ENCODE measurements at places on chromosomes 2 and 18. TPM values are rescaled to one million over a fixed set of nuclear protein-coding genes. Genes with fewer than 3 reads are reported as not detected.

DNA sequence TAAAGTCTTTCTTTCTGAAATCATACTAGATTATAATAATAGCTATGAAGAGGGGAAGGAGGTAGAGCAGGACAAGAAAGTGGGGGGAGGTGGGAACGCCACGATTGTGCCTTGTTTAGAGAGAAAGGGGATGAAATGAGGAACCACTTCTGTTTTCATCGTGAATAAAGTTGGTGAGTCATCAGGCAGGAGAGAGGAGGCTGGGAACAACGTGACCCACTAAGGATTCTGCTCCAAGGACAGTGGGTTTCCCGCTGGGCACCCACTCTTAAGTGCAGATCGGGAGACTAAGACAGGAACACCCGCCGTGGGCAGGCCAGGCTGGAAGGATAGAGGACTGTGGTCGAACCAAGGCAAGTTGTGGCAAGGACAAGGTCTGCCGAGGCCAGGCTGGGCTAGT lies 158.2 kb downstream of the L3MBTL4 start:
- no peak for DNase-seq

GRCh38 chr2:217662984-217663602 lies 339.7 kb downstream of the TNS1 start:
- DNase-seq, result peak; percentile 43

GRCh38 chr2:172415157-172415864 lies 12.1 kb upstream of the ITGA6 start:
- no peak for DNase-seq

SERPINB7 gene
- 71.9 TPM for total RNA-seq

GRCh38 chr18:34710934-34711333 lies 836 bp downstream of the DTNA start:
- DNase-seq, result no peak

GRCh38 chr18:41938445-41938844 lies 16.6 kb upstream of the PIK3C3 start:
- DNase-seq, result peak; percentile 21

DNA sequence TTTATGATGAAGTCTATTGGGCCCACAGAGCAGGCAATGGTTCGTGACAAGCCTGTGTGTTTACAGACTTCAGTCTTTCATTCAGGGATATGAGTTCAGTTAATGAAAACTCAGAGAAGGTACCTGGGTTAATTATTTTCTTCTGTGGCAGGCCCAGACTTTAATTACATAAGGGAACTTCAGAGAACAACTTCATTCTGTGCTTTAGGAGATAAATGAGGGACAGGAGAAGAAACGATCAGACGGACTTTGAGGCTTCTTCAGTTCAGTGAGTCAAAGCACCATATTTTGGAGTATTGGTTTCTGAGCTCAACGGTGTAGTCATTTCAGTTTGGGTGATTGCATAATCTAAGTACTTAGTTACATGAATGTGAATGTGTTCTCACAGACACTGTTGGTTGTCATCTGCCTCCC lies 203.0 kb upstream of the KCNJ3 start:
- DNase-seq, result no peak

DNA sequence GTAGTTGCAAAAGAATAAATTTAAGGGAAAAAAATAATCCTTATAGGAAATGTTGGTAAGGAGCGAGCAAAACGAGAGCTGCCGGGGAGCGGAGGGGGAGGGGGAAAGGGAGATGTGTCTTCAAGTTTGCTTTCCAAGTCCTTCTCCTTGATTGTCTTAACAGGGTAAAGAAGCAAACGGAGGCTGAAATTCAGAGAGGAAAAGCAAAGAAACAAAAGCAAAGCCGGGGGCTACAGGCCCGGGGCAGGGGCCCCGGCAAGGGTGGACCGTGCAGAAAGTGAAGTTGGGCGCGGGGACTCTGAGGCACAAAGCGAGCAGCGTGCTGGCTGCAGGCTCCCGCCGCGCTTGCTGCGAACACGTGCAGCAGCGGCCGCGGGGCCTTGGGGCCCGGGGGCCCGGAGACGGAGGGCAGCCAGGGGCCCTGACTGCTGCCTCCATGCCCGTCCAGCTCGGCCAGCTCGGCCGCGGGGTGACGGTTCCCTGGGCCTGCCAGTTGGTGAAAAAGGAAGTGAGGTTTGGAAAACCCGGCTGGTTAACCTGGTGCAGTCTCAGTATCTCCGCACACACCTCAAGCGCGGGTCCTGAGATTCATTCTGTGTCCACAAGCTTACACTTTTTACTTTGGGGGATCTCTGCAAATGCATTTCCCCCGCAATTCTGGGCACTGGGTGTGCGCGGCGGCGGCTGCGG lies 4.1 kb downstream of the BCL11A start:
- DNase-seq, result peak; percentile 38

HOXD3 gene
- 3.0 TPM for total RNA-seq

GRCh38 chr18:77949355-77949973 lies 699.8 kb downstream of the GALR1 start:
- DNase-seq, result no peak

GRCh38 chr18:45014047-45014501 lies 333.4 kb downstream of the SETBP1 start:
- peak; percentile 45 for DNase-seq

DYNAP gene
- total RNA-seq, result not detected

DNA sequence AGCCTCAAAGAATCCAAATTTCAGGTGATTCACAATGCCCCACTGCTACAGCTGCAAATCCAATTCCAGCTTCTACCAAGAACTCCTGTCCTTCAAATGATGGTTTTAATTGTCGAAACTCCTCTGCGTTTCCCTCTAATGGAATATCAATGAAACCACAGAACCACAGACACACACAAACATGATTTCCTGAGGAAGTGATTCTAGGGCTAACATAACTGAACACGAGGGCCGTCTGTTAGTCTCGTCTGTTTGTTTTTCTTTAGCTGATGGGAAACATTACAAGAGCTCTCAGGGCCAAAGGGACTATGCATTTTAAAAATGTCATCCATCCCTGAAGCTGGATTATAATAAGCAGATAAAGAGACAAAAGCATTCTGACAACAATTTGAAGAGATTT lies 59.4 kb downstream of the RNF152 start:
- no peak for DNase-seq

GRCh38 chr18:7567474-7568425 lies 634 bp downstream of the PTPRM start:
- DNase-seq, result peak; percentile 51

MROH2A gene
- not detected for total RNA-seq

DNA sequence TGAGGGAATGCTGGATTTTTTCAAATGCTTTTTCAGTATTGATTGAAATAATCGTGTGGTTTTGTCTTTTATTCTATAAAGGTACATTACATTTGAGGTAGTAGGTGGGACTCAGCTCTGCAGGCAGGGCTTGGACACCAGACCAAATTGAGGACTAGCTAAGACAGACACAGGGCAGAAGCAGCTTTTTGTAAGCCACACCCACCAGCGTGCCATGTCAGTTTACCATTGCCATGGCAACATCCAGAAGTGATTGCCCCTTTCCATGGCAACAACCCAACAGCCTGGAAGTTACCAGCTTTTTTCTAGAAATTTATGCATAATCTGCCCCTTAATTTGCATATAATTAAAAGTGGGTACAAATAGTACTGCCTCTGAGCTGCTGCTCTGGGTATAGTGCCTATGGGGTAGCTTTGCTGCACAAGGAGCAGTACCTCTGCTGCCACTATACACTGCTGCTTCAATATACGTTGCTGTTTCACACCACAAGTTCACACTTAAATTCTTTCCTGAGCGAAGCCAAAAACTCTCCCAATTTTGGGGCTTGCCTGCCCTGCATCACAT lies 23.6 kb upstream of the VWA3B start:
- DNase-seq, result no peak

- no peak for DNase-seq
Measured at GRCh38 chr2:63849381-63850203, 7.9 kb downstream of the UGP2 start.

- no peak for DNase-seq
Measured at GRCh38 chr2:143856978-143857377, 662.9 kb downstream of the ZEB2 start.

GRCh38 chr18:70246061-70246466 lies 40.6 kb upstream of the RTTN start:
- no peak for DNase-seq

DNA sequence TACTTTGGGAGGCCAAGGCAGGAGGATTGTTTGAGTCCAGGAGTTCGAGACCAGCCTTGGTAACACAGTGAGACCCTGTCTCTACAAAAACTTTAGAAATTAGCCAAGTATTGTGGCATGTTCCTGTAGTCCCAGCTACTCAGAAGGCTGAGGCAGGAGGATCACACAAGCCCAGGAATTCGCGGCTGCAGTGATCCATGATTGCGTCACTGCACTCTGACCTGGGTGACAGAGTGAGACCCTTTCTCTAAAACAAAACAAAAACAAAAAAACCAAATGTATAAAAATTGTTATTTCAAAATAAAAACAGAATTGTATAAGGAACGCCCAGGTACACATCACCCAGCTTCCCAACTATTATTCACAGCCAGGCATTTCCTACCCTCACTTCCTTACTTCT lies 54.1 kb upstream of the GPR155 start:
- no peak for DNase-seq

- DNase-seq, result no peak
Measured at GRCh38 chr2:177733322-177733855, 339.2 kb downstream of the PDE11A start.

SLC5A6 gene
- 46.0 TPM for total RNA-seq

DNA sequence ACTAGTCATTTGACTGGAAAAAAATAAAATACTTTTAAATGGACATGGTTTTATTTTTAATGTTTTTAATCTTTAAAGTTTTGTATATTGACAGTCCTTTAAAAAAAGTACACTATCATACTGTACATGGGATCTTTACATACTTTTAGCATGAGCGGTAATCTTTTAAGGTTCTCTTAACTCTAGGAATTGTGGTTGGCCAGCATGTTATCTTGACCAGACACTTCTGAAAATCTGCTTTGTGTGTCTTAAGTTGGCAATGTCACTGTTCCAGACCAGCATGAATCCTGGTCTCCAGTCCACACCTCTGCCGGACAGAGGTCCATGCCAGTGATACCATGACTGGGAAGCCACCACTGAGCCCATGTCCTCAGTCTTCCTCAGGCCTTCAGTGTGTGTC lies 17.7 kb downstream of the ITGB1BP1 start:
- no peak for DNase-seq

GRCh38 chr2:20216130-20217025 lies 8.6 kb downstream of the SDC1 start:
- no peak for DNase-seq

DNA sequence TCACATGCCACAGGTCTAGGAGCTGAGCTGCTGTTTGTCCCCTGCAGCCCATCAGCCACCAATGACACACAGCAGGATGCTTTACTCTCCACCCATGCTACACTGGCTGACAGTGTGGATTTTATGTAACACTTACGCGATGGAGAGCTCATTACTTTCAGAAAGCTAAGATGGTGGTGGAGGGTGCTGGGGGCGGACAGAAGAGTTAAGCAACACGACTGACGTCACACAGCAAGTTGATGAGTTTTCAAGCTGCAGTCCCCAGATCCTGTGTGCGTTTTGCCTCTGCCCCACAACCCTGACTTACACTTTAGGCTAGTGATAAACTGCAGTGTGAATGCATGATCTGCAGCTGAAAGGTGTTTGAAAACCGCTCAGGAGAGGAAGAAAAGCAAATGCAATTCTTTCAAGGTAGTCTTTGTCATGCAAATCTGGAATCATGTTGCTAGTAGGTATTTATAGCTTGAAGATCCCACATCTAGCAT lies 42.4 kb downstream of the MRPS5 start:
- DNase-seq, result no peak

MAPK4 gene
- not detected for total RNA-seq

MAP2 gene
- 2.1 TPM for total RNA-seq

SERPINB5 gene
- total RNA-seq, result 96.5 TPM

- DNase-seq, result no peak
Measured at GRCh38 chr2:105904938-105905337, 160.2 kb downstream of the NCK2 start.

HOXD12 gene
- not detected for total RNA-seq

- DNase-seq, result no peak
Measured at GRCh38 chr2:38704664-38705063, 38.8 kb downstream of the GALM start.

- DNase-seq, result peak; percentile 74
Measured at GRCh38 chr2:217650716-217651360, 352.0 kb downstream of the TNS1 start.

DNA sequence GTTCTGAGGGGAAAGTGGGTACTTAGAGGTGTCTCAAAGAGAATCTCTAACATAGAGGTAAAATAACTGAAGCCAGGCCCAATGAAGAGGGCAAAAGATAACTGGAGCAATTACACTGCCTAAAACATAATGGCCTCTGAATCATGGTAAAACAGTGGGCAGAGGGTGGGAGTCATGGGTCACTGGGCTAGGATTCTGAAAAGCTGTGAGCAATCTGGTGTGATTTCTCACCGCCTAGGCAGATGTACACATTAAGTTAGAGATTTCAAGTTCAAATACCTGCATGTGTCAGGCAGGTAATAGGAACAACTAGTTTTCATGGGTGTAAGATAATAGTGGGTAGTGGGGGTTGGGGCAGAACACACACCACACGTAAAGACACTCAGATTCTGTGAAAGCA lies 45.6 kb downstream of the INSIG2 start:
- DNase-seq, result no peak

DNA sequence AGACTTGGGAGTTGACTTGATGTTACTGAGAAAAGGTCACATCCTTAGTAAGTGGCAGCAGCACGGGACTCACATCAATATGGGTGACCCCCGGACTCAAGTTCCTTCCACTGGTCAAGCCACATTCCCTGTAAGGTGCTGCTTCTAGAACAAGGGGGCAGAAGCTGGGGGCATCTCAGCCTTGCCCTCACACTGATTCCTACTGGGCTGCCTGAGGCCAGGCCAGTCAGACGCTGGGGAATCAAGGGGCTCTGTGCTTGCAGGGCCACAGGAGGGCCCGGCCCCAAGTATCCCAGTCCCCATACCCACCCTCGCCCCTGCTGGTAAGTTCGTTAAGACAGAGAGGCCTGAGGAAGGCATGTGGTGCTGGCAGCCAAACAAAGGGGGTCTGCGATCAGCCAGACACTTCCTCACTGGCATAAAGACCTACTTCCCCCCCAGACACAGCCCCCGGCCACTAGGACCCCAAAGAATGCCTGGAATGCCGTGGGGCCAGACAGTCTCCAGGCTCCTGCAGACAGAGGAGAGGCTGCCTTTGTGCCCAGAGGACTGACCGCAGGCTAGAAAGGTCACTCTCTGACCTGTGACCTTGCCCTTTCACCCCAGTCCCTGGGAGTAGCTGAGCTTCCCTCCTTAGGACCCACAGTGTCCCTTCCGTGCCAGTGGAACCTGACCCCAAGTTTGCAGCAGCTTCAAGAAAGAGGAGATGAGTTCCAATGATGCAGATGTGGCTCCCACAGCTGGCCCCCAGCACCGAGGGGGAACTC lies 83.6 kb downstream of the HS1BP3 start:
- DNase-seq, result no peak

ABCG5 gene
- not detected for total RNA-seq

PDK1 gene
- 66.3 TPM for total RNA-seq

GRCh38 chr18:24014986-24015638 lies 558 bp downstream of the TTC39C start:
- peak; percentile 56 for DNase-seq

RAD51AP2 gene
- not detected for total RNA-seq

CDC42EP3 gene
- total RNA-seq, result 22.5 TPM

- no peak for DNase-seq
Measured at GRCh38 chr2:197294260-197294659, 16.3 kb downstream of the ANKRD44 start.

All from PC-3 (cell line).